ENCODE measurements at places on chromosomes 2 and 18. TPM values are rescaled to one million over a fixed set of nuclear protein-coding genes. Genes with fewer than 3 reads are reported as not detected.

- peak; percentile 98 for DNase-seq
Measured at GRCh38 chr2:20141056-20141762, 83.7 kb downstream of the SDC1 start.

TRAPPC12 gene
- 29.3 TPM for polyA plus RNA-seq

IL36B gene
- not detected for polyA plus RNA-seq

LOXHD1 gene
- not detected for polyA plus RNA-seq

STON1 gene
- polyA plus RNA-seq, result 3.0 TPM

- no peak for DNase-seq
Measured at GRCh38 chr2:64056021-64056420, 36.8 kb upstream of the VPS54 start.

GRCh38 chr2:147600223-147600622, 244.6 kb upstream of the ACVR2A start:
- DNase-seq, result no peak

GREB1 gene
- polyA plus RNA-seq, result 0.05 TPM

- DNase-seq, result no peak
Measured at GRCh38 chr2:241763551-241764274, 12.9 kb upstream of the GAL3ST2 start.

DNA sequence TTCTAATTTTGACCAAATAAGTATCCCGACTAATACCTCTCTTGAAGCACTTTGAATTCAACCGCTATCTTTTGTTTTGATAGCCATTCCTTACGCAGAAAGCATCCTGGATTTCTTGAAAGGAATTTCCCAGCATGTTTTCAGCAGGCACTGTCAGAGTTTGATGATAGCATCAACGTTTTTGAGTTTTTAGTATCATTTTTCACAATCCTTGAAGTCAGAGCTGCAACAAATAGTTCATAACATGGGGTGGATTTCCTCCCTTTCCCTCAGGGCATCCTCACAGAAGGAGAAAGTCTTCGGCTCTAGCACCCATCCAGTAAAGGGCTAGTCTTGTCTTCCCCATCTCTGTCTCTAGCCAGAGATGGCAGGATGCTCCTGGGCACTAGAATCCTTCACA, 46.2 kb downstream of the ANKRD44 start:
- no peak for DNase-seq

GRCh38 chr2:198382811-198383210, 578.4 kb downstream of the PLCL1 start:
- DNase-seq, result no peak

DNA sequence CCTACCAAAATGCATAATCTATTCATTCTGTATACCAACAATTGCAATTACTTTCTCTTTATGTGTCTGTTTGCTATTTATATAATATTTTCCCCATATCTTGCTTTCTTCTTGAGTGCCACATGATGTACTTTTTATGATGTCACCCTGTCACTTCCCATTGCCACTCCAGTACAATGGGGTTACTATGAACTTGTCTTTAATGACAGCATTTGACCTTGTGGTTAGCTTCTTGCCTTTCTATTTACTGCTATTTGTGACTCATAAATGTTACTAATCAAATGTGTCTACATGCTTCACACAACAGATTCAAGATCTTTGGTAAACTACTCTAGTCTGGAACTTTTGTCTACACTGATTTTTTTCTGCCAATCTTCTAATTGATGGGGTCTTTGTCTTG, 486.3 kb downstream of the NR4A2 start:
- DNase-seq, result no peak

SDC1 gene
- polyA plus RNA-seq, result 24.5 TPM

DNA sequence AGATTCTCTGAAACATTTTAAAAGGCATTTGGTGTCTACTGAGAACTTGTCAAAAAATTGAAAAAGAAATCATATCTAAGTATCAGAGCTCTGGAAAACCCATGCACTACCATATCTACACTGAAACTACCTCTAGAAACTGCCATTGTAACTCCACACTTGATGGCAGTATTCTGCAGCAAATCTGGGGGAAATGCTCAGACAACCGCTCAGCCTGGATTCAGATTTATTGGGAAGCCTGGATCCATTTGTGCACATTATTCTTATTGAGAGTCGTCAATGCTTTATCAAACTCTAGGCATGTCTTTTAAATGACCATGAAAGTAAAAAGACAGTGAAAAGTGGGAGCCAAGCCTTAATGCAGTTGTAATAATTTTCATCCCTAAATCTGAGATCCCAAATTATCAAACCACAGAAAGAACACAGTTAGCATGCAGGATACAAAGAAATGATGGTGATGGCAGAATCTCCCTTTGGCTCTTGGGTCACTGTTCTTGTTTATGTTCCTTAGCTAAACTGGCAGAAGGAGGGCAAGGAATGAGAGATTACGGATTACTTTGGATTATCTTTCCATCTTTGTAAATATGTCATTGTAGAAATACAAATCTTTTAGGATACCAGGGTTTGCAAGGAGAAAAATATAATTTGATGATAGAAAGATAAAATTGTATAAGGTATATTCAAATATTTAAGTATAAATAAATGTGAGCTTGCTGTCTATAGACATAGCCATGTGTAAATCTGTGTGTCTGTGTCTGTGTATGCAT, 512.1 kb upstream of the SYT4 start:
- DNase-seq, result peak; percentile 7

DNA sequence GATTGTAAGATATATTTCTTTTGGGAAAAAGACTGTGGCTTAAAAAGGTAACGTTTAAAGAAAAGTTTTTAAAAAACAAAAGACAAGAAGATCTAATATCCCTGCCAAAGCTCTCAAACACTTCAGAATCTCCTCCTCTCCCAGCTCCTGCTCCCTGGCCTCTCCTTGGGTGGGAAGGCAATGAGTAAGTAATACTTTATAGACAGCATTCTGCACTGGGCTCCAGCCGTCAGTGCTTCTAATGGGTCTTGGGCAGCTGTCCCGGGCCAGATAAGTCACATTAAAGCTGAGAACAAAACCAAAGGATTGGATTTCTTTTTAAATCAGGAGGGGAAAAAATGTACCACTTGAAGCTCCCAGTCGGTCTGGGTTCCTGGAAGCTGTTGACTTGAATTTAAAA, 133.7 kb downstream of the ALPK2 start:
- peak; percentile 67 for DNase-seq

DNA sequence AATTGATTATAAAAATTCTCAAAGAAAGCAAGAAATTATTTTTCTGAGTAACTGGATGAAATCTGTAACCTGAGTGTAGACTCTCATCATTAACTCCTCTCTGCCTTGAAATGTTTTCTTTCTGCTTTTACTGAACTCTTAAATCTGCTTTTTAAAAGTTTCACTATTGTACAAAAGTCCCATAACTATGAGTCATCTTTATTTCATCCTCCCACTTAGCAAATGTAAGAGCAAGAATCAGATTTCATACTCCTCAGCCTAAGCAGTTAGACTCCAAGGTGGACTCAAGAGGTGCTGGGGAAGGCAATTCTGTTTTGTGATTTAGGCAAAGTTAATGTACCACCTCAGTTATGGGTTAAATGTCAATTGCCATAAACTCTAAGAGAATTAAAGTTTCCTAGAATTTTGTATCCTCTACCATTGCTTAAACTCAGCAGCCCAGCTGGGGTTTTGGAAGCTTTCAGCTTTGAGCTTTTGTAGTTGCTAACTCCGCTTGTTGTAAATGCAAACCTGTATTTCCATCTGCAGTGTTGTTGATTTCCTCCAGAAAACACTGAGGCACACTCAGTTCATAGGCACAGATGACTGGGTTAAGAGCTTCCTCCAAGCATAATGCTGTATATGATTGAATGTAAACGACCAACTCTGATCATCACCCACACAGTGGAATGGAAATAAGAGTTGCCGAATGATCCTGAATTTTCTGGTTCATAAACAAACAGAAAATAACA, 268.8 kb downstream of the ARHGAP15 start:
- DNase-seq, result peak; percentile 60

- no peak for DNase-seq
Measured at GRCh38 chr2:13917958-13918357, 714.6 kb upstream of the LRATD1 start.

DNA sequence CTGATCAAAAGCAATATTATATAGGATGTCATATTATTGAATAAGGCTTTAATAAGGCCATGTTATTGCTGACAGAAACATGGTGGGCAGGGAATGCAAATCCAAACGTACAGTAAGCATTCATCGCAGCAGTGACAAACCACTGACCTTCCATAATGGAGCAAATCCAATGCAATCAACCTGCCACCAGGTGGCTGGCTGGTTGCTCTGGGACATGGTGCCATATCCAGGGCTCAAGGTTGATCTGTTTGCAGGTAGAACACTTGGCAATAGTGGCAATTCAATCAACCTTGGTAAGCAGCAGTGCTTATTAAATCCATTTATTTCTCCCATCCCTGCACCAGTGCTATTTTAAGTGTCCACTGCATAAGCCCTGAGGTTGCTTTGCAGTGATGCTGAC, 75.4 kb downstream of the CERKL start:
- no peak for DNase-seq

DNA sequence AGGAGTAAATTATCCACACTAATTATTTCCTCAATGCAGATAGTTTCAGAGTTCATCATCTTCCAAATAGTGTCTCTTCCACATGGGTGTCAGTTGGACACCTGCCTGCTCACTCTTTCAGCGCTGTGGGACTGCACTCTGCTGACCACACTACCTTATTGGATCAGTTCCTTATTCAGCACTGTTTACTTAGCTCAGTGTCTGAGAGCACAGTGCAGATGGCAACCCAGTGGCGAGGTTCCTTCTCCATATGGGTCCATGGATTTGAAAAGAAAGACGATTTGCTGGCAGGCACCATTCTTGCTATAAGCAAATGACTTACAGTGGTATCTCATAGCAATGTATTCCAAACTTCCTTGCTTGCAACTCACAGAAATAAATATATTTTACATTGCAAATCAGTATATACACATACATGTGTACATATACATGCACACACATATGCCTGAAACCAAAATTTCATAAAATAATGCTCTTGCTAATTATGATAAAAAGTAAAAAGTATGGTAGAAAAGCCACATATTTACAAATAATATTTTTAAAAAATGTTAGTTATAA, 354.8 kb downstream of the INSIG2 start:
- no peak for DNase-seq

ARHGAP15 gene
- 0.10 TPM for polyA plus RNA-seq

- DNase-seq, result peak; percentile 0
Measured at GRCh38 chr2:83900862-83901261, 558.2 kb downstream of the SUCLG1 start.

- DNase-seq, result peak; percentile 43
Measured at GRCh38 chr2:218129458-218130135, 3.8 kb downstream of the CXCR2 start.

AMMECR1L gene
- polyA plus RNA-seq, result 13.2 TPM

GRCh38 chr2:197884252-197884651, 79.9 kb downstream of the PLCL1 start:
- no peak for DNase-seq

GRCh38 chr2:183868153-183868552, 730.2 kb upstream of the ZNF804A start:
- no peak for DNase-seq

ALLC gene
- not detected for polyA plus RNA-seq

DNA sequence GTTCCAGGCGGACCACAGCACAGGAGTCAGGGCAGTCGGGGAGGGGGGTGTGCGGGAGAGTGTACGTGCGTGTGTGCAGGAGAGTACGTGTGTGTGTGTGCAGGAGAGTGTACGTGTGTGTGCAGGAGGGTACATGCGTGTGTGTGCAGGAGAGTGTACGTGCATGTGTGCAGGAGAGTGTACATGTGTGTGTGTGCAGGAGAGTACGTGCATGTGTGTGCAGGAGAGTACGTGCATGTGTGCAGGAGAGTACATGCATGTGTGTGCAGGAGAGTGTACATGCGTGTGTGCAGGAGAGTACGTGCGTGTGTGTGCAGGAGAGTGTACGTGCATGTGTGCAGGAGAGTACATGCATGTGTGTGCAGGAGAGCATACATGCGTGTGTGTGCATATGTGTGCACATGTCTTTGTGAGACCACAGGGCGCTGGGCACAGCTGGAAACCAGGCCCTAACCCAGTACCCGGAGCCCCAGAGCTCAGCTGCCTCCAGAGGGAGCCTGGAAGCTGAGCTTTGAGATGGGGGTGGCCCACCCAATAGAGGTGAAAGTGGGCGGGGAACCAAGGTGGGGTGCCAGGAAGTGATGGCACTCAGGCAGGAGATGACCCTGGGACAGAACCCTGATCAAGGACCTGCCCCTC, 13.9 kb upstream of the KLHL30 start:
- no peak for DNase-seq

- no peak for DNase-seq
Measured at GRCh38 chr2:172843902-172844715, 108.5 kb downstream of the RAPGEF4 start.

DNA sequence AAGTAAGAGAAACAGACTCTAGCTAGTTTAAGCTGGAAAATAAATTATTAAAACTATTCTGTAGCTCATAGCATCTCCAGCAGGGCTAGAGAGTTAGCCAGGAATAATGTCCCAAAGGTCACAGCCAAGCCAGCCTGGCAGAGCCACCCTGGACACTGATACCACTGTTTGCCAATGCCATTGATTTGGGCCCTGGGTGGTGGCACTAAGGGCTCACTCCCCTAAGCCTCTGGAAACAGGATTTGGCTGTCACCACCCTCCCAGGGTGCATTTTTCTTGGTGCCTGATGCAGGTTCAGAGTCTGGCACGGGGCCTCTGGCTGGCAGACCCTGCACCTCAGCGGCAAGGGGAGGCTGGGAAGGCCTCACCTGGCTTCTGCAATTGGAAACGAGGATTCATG, 7.1 kb downstream of the SH2D6 start:
- DNase-seq, result no peak

DNA sequence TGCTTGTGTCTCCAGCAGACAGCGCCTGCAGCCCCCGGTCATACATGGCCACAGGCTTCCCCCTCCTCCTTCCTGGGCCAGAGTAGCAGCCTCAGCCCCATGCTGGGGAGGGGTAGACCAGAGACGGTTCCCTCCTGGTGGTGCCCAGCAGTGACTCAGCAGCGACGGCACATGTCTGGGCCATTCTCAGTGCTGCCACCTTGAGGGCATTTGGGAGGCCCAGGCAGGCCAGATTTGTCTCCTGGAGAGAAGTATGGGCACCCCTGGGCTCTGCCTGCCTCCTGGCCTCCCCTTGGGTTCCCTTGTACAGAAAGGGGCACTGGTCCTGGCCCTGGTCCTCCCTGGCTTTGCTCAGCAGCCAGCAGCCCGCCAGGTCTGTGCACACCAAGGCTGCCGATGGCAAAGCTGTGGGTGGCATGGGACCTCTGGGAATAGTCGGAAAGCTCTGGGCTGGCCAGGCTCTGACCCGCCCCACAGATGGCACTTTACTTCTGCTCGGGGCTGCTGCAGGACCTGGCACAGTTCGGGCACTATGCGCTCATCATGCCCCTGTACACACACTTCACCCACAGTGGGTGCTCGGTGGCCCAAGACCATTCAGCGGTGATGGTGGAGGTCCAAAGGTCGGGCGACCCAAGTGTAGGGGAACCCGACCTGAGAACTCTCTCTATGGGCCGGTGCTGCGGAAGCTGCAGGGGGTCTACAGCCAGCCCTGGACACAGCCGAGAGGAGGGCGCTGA, 11.4 kb upstream of the ALPI start:
- DNase-seq, result peak; percentile 84

DNA sequence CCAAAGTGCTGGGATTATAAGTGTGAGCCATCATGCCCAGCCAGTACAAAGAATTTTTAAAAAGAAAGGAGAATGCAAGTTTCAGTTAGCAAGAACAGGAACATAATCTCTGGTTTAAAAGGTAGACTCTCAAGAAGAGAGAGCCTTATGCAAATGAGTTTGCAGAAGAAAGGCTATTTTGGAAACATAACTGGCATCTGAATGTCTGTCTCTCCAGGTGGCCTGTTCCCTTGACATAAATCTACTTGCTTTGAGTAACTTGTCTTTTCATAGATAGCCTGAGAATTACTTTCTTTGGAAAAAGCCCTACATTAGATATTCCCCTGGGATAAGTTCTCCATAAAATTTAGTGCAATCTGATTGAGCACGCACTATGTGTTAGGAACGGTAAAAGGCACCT, 109.6 kb downstream of the ICOS start:
- no peak for DNase-seq

All from GM23248 (cell line).